ENCODE measurements at places on chromosomes 16 and 17.

DNA sequence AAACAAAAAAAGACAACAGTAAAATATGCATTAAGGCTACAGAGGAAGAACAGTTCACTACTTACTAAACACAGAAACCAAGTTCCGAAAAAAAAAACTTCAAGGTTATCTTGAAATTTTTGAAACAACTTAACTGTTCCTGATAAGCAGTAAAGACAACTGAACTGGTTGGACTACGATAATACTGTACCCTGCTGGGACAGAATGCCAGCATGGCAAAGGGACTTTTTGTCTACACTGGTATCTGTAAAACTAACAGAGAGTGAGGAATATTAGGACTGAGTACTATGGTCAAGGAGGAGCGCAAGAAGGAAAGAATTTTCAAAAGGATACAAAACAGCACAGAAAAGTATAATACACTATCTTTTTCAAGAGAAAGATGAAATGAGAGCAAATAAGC, 19.8 kb downstream of the SETD6 start:
- DNase-seq: no peak

GRCh38 chr17:77472468-77473310, 331.9 kb downstream of the SEC14L1 start:
- no peak for DNase-seq

GRCh38 chr17:41772218-41772585, 14.3 kb downstream of the JUP start:
- no peak for DNase-seq

DNA sequence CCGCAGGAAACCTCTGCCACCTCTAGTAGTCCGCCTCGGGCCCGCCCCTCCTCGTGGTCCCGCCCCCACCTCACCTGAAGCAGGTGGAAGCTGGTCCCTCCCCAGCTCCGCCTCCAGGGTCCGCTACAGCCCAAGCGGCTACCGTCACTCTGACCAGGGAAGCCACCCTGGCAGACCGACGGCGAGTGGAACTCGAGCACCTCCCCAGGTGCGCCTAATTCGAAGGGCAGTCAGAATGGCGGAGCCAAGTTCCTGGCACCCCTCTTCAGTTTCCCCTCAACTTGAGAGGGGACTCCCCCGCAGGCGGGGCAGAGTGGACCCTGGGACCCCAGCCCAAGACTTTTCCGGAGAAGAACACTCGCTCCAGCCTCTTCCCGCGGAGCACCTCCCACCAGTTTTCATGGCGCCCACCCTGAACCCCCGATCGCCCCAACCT, 507 bp downstream of the FHOD1 start:
- no peak for DNase-seq
